NCI-H524 treated with DMSO at 0.1 percent for 48 hours (cell line): ENCODE measurements at places on chromosomes 7 and 10.

GRCh38 chr10:72730479-72730878 lies 38.5 kb downstream of the MCU start:
- DNase-seq: no peak

DNA sequence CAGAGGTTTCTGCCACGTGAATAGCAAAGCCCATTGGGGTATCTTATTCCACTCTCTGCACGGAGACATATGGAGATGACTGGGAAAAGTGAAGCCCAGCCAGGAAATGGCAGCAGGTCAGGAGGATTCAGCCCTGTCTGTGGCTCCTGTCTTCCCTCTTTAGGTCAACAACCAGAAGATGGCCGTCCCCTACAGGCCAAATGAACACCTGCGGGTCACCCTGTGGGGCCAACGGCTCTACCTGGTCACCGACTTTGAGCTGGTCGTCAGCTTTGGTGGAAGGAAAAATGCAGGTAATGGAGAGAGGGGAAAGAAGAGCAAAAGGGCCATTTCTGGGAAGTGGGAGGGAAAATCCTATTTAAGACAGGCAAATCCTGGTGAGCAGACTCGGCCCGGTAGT lies 38.3 kb downstream of the EPHB4 start:
- no peak for DNase-seq

DNA sequence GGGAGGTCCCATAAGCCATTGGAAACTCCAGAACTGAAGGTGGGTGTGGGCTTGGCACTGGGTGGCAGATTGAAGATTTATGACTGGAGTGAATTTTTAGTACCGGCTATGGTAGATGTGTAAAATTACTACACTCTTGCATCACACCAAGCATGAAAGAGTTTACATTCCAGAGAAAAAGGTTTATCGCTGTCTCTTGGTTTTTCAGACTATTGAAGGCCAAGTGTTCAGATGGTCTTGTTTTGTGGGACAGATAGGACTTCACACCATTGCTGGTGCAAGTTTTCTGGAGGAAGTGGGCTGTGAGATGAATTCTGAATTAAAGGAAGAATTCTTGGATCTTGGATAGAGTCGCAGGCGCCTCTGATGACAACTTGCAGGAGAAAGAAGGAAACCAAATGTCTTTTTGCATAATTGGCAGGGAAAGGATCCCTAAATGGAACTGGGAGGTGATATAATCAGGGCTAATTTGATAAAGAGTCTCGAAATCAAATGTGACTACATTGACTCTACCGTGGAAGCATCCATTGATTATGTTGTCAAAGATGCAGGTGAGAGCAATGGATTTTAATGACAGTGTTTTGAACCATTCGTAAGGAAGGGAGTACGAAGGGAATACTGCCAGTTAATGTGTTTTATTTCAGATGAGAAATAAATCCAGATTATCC lies 14.2 kb upstream of the NMT2 start:
- DNase-seq: no peak

DNA sequence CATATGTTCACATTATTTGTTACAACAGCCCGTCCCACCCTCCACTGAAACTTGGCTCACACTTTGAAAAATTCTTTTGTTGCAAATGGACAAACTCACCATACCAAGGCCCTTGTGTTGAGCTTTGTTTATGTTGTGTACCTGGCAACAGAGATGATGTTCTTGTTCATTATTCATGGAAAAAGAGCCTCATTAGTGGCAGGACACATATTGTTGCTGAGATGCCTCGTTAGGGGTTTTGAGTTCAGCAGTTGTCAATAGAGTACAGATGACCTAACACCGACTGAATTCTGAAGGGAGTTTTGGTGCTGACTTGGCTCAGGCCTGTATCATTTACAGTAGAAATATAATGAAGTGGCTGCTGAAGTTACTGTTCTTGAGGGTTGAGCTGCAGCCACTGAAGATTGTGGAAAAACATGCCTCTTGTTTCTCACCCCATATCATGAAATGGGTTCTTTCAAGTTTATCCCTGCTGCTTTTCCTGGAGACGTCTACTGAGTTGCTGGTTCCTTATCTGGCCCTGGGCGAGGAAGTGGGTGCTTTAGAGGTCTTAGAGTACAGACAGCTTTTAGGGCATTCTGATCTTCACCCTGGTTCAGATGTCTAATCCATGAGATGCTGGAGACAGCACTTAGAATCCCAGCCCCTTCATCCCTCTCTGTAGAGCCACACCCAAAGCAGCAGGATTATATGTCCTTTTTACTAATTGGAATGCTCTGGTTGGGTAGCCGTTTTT lies 149.7 kb downstream of the WNT2 start:
- no peak for DNase-seq
